WTC11 (cell line): ENCODE measurements at places on chromosomes 7 and 10. TPM values are rescaled to one million over a fixed set of nuclear protein-coding genes. Genes with fewer than 3 reads are reported as not detected.

DNA sequence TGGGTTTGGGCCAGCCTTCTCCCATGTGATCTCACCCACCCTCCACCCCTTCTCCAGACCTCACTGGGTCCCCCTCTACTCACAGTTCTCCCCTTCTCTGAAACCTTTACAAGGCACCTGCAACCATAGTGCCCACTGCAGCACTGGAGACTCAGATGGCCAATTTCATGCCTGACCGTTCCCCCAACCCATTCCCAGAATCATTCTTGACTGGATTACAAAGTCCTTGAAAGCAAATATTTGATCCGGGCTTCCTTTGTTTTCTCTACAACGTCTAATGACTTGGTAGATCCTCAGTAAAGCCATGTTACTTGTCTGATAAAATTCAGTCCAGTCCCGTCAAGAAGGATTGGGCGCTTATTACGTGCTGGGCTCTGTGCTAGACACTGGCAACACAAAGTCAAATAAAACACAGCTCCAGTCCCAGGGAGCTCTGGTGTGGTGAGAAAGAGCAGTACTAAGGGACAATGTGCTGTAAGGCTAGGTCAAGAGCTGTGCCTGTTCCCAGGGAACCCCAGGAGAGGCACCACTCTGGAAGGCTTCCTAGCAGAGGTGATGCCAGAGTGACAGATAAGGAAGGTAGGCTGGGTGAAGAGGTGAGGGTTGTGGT lies 36.5 kb downstream of the SH3PXD2A start:
- no peaks in the 10 kb centered on the region for H3K36me3 ChIP-seq
- no peak for DNase-seq
- 0 out of 2 replicates have a peak overlapping the region, but pooled peaks have one; percentile 46 for H3K27ac ChIP-seq
- no peaks in the 10 kb centered on the region; the same call in 1 of the 2 replicates for H3K27me3 ChIP-seq
- peaks cover 24% of the 10 kb centered on the region for H3K4me1 ChIP-seq

DNA sequence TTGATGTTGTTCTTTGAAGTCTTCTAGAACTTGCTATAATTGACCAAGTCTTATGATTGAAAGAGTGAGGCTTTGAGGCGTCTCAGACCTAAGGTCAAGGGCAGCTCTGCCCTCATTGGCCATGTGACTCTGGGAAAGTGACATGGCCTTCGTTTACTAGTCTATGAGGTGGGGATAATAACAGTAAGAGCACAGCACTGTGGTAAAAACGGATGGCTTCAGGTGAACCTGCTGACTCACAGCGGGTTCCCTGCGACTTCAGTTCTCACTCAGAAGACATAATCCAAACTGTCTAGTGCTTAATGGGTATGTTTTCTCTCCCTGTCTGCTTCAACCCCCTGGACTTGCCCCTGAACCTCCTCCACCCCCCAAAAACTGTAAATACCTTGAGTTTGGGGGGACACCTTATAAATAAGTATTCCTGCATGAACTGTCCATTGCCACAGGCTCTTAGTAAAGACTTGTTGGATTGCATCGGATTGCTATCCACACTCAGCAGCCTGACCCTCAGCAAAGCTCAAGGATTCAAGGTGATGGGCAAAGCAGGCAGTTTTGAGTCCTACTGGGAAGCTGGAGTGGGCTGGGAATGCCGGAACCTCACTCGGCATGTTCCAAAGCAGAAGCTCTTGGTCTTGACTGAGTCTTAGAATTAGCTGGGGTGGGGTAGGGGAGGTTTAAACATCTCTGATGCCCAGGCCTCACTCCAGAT lies 304.6 kb downstream of the KLF6 start:
- peaks cover 34% of the 10 kb centered on the region for H3K4me1 ChIP-seq
- H3K4me3 ChIP-seq = no peak overlapping the region
- no peak for DNase-seq
- H3K27ac ChIP-seq = no peak overlapping the region

DNA sequence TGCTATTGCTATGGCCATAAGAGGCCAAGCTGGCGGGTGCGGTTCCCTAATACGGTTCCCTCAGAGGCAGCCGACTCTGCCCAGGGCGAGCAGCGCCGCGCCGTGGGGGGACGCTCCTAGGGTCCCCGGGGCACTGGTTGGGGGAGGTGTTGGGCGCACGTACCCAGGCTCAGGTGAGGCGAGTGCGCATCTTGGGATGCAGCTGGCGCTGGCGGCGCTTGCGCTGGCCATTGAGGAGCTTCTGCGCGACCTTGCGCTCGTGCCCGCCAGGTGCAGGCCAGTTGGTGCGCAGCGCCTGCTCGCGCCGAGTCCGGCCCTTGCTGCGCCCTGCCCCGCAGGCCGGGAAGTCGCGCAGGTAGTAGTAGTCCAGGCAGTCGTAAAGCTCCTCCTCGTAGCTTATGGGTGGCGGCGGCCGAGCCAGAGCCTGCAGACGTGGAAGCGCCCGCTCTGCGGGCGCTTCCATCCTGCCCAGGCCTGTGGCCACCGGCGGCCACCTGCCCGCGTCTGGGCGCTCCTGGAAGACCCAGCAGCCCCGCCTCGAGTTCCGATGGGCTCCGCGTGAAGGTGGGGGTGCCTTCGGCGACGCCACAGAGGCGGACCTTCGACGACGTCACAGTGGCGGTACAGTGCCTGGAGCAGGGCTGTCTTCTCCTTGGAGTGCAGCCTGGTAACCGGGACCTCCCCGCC lies at the start of gene NUPR2:
Gene NUPR2, minus strand, starts transcription at position 566 of the 687 bp plus-strand sequence. Its CDS starts 103 bp downstream, at position 463.
- H3K27me3 ChIP-seq = peaks cover 11% of the 10 kb centered on the region; the same call in 1 of the 2 replicates
- H3K36me3 ChIP-seq = peaks cover 45% of the 10 kb centered on the region
- H3K4me1 ChIP-seq = no peaks in the 10 kb centered on the region
- no peak for DNase-seq
- no peak within 1 kb of the TSS for H3K4me3 ChIP-seq
- H3K27ac ChIP-seq = no peak within 1 kb of the TSS

DNA sequence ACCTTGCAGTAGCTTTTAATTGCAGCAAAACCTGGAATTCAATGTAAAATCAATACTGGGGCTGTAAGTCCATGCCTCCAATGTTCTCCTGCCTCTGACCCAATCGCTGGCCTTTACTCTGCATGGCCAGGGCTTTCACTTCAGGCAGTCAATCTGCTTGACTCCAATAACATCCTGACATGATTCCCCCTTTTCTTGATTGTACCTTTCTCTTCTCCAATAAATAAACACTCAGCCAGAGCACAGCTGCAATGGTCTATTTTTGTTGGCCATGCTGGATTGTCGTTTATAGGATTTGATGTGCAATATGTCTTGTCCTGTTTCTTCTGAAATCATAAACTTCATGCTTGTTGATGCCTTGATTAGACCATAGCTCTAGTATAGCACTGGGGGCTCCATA lies 97.8 kb upstream of the COL1A2 start:
- H3K36me3 ChIP-seq = no peaks in the 10 kb centered on the region
- peaks cover 21% of the 10 kb centered on the region for H3K4me1 ChIP-seq

DNA sequence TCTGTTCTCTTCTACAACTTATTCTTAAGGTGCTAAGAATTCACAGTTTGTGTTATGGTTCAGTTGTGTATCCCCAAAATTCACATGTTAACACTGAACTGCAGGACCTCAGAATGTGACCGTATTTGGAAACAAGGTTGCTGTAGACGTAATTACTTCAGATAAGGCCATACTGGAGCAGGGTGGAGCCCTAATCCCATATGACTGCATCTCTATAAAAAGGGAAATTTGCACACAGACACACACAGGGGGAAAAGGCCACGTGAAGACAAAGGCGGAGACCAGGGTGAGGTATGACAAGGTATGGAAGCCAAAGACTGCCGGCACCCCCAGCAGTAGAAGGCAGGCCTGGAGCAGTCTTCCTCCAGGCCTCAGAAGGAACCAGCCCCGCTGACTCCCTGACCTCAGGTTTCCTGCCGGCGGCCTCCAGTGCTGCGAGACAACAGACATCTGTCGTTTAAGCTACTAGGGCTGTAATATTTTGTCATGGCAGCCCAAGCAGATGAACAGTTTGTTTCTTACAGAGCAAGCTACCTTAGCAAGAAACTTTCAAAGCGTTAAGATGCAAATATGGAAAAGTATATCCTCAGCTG lies 98.7 kb downstream of the PROSER2 start:
- no peak for DNase-seq
- H3K36me3 ChIP-seq = peaks cover 41% of the 10 kb centered on the region
- peaks cover 14% of the 10 kb centered on the region for H3K4me1 ChIP-seq
- H3K27ac ChIP-seq = no peak overlapping the region
- H3K27me3 ChIP-seq = no peaks in the 10 kb centered on the region

DNA sequence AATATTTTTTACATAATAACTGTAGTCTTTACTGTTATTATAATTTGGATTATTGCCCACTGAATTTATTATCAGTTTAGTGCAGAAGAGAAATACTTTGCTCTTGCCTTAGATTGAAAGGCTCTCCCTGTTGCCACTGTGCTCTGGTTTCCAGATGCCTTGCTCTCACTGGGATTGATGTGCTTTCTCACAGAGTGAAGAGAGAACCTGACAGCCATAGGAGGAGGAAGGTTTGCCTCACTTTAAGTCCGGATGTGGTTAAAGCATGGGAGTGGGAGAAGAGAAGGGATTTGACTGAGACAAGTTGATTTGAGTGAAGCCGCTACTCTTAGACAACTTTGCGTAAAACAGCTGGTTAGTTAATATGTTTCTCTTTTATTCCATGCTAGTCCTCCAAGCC lies 68.2 kb upstream of the RPA3 start:
- H3K4me3 ChIP-seq = no peak overlapping the region
- peaks cover 24% of the 10 kb centered on the region for H3K4me1 ChIP-seq
- H3K27ac ChIP-seq = peak overlapping the region; percentile 17; the same call in 1 of the 2 replicates
- no peaks in the 10 kb centered on the region for H3K36me3 ChIP-seq

DNA sequence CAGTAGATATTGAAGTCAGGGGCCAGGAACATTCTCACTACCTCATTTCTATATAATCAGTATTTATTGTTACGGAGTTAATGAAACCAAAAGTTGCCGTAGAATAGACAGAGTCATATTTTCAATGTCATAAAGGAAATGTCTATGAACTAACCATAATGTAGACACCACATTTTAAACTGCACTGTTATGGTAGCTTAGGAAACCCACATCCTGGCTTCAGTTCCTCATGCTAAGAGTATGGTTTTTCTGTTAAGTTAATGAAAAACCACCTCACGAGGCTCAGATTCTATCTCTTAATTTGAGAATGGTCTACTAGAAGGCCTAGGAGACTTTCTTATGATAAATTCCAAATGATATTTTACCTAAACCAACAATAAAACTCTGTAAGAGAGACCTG lies 166.5 kb downstream of the TMEM26 start:
- H3K4me3 ChIP-seq = no peak overlapping the region
- peaks cover 8% of the 10 kb centered on the region for H3K4me1 ChIP-seq
- no peaks in the 10 kb centered on the region for H3K36me3 ChIP-seq
- no peak for DNase-seq

- H3K27me3 ChIP-seq = peaks cover 63% of the 10 kb centered on the region
- peaks cover 29% of the 10 kb centered on the region for H3K4me1 ChIP-seq
- H3K27ac ChIP-seq = no peak overlapping the region
- no peak for DNase-seq
Observed at GRCh38 chr7:41053820-41054219, 649.1 kb downstream of the INHBA start.

The HMX2 gene
- total RNA-seq = 0.59 to 1.7 TPM (median 1.4 TPM) in 3 replicates

The PGAM2 gene
- total RNA-seq = 2.4 to 5.6 TPM (median 3.9 TPM) in 3 replicates

The PDK4 gene
- 0.21 to 0.46 TPM (median 0.31 TPM) in 3 replicates for total RNA-seq
